ENCODE measurements at places on chromosomes 5 and 9.
A peak's percentile ranks its signal among the peaks of the same experiment; 100 is the strongest.

DNA sequence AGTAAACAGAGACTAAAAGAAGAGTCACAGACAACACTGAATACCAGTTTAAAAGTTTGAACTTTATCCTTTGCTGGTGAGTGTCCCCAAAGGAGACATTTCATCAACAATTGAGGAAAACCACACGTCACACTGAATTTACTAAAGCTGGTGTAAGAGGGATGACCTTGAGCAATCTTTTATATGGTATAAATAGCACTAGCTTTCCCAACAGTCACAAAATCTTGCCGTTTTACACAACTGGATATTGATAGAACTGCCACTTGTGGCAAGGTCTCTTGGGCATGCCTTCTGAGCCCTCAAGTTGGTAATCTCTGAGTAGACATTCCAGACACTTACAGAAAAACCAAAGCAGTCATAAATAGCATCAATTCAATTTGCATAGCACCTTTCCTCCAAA lies 311.5 kb upstream of the TARS1 start:
- DNase-seq, result no peak

DNA sequence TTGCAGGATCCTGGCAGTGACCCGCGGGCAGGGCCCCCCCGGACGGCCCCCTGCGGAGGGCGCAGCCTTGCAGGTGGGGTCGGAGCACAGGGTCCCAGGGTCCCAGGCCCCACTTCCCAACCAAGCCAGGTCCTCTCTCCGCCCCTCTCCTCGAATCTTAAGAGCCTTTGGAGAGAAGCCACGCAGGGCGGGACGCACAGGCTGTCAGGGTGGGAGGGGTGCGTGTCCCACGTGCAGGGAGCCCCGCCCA lies 18.4 kb upstream of the EGFL7 start:
- DNase-seq, result peak; percentile 22

DNA sequence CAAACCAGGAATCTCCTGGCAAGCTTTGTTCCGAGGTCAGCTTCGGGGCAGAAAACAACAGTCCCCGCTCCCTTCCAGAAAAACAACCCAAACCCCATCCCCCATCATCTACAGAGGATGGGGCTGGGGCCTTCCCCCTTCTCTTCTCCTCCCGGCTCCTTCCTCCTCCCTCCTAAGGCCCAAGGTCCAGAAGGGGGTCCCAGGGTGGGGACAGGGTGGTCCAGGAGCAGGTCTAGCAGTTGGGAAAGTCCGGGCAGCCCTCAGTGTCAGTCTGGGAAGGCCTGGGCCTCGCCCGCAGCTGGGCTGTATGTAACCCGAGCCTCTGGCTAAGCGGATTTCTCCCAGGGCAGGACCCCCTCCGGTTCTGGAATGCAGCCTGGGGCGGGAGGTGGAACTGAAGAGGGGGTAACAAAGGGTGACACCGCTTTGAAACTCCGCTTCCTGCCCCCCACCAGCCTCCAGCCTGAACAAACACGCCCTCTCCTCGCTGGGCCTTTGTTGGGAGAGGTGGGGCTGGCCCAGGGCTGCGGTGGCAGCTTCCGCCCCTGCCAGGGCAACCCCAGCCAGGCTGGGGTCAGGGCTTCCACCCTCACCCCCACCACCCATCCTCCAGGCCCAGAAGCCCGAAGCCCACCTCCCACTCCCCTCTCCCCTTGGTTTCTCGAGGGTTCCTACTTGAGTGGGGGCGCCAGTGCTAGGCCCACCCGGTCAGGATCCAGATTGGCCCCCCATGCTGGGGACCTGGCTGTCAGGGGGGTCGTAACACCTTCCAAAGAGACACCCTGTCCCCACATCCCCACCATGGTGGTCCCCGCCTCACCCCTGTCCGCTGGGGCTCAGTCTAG lies 63.5 kb downstream of the C9orf50 start:
- no peak for DNase-seq

- DNase-seq, result peak; percentile 78
These were observed 54.3 kb downstream of the PTCH1 start for GRCh38 chr9:95462249-95463147.

GRCh38 chr5:120240706-120241105 lies 223.4 kb upstream of the PRR16 start:
- DNase-seq, result no peak

- DNase-seq, result no peak
These were observed 168.1 kb downstream of the EFNA5 start for GRCh38 chr5:107502676-107503060.

DNA sequence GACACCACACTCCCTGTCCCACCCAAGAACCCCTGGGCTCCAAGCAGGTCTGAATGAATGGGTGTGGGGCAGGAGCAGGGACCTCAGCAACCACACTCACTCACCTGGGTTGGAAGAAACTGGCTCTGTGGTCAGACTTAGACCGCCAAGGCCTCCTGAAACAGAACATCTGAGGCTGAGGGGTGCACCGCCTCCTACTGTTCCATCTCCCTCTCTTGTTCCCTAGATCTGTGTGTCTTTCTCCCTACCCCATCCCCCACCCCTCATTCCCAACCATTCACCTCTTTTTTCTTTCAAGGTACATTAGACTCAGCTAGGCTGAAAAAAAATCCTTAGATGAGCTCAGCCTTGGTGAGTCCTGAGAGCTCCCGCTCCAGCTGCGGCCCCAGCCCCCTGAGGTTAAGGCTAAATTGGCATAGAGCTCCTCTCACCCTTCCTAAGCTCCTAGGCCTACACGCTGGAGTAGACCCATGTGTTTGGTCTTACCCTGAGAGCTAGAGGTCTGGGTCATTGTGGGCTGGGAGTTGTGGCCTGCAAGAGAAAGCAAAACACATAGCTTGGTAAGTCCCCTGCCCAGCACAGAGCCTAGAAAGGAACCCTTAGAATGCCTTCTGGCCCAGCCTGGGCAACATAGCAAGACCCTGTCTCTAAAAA lies 4.8 kb downstream of the ECSCR start:
- no peak for DNase-seq

DNA sequence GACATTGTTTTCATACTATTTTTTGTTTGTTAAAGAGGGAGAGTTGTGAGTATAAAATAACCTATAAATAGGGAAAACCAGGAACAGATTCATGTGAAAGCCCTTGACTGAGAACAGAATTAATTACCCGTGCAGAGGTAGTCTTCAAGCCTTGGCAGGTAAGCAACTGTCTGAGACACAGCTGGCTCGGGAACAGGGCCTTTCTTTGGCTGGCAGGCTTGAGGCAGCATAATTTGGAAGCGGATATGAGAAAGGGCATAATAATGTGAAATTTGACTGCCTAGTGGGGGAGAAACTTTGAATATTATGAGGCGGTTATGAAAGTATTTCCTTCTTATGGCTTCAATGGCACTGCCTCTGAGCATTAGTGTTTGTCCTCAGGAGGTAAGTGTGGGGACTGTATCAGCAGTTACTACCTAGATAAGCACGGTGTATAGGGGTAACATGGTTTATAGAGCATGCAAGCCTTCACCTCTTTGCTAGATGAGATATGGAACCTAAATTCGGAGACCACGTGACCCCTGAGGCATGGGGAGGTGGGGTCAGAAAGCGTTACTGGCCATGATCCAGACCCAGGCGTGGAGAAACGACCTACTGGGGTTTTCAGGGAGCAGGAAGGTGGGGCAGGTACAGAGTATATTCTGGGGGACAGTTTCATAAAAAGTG lies 210.2 kb upstream of the GAS1 start:
- DNase-seq, result no peak

DNA sequence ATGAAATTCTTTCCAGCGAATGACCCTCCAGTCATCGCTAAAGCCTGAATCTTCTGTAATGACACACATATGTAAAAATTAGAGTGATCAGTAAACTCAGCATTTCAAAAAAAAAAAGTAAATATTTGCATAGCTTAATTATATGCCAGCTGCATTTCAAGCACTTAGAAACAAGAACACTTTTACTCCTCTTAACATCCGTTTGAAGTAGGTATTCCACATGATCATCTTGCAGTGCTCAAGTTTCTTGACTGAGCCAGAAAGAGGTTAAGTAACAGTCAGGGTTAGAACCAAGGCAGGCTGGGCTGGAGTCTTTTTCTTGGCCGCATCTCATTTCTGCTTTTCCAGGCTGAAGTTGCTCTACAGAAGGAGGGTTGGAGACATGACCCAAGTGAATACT lies 27.6 kb downstream of the EGFLAM start:
- DNase-seq, result no peak

DNA sequence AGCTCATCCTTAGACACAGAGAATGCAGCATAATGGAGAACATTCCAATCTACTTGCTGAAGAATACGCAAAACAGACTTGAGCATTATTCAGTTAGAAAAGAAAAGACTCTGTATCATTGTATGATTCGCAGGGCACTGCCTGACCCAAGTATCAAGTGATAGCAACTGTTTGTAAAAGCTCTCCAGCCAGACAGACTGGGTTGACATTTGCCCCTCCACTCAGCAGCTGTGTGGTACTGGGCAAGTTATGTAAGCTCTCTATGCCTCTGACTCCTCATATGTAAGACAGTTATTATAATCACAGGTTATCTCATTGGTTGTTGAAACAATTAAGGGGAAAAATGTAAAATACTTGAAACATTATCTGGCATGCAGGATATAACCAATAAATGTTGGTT lies 505.0 kb downstream of the ELAVL2 start:
- no peak for DNase-seq

DNA sequence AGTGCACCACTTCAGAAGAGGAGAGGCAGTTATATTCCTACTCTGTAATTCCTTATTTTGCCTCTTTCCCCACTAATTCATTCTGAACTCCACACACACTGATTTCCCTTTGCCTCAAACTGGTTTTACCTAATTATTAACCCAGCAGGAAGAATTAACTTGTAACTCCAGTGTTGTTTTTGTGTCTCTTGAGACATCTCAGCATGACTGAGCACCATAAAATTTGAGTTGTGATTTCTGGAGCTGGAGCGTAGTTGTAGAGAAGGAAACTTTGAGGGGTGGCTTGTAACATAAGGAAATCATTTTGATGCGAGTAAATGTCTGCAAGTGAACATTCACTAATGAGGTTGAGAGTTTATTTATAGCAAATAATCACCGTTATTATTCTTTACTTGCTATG lies 265.2 kb downstream of the TMEM38B start:
- DNase-seq, result no peak

- no peak for DNase-seq
These were observed 110.1 kb downstream of the SLIT3 start for GRCh38 chr5:169190849-169191248.

- DNase-seq, result no peak
These were observed 15.7 kb downstream of the SCGB3A1 start for GRCh38 chr5:180575571-180575970.

DNA sequence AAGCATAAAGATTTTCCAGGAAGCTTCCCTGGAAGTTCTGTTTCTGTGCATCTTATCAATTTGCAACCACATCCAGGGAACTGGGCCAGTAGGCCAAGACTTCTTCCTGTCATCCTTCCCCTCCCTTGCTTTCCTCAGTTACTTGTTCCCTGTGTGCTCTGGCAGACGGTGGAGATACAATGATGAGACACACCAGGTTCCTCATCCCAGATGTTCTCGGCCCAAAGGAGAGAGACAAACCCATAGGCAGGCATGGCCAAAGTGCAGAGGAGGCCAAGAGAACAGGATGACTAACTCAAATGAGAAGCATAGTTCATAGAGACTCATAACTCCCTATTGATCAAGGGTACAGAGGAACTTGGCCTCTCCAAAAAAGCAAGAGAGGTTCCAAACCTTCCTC lies 652.6 kb downstream of the CCDC171 start:
- no peak for DNase-seq

- no peak for DNase-seq
These were observed 94.5 kb upstream of the SPATA31D4 start for GRCh38 chr9:81833563-81834345.

DNA sequence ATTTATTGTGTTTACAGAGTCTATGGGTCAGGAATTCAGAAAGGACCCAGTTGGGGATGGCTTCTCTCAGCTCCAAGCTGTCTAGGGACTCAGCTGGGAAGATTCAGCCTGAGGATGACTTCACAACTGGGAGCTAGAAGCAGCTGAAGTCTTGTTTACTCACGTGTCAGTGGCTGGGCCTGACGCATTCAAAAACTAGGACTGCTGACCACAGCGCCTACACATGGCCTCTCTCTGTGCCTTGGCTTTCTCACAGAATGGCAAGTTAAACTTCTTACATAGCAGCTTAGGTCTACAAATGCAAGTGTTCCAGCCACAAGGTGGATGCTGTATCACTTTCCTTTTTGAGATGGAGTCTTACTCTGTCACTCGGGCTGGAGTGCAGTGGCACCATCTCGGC lies 16.3 kb upstream of the PPP2CA start:
- DNase-seq, result peak; percentile 48

DNA sequence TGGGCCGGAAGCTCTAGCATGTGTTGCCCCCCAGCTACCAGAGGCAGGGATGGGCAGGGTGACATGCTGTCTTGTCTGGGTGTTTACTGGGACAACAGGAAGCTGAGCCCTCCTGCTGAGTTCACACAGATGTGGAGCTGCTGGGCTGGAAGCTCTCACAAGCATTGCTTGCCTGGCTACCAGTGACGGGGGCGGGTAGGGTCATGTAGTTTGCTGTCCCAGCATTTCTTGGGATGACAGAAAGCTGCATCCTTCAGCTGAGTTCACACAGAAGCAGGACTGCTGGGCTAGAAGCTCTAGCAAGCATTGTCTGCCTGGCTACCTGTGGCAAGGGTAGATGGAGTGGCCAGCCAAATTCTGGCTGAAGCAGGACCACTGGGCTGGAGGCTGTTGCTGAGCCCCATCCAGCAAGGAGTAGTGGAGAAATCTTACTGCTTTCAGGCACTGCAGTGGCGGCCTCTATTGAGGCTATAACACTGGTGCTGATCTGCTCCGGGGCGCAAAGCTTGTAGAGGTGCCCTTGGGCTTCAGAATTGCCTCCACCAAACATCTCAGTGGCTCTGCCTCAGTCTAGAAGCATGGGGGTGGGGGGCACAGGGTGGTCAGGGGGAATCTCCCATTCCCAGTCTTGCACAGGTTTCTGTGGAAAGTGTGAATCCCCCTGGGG lies 25.1 kb downstream of the POLK start:
- no peak for DNase-seq

Data from nucleus accumbens (tissue), 56 donors.